ENCODE measurements at places on chromosomes 3 and 15. TPM values are rescaled to one million over a fixed set of nuclear protein-coding genes. Genes with fewer than 3 reads are reported as not detected.

The MUC20 gene
- polyA plus RNA-seq: 23.9 TPM

The MTFMT gene
- polyA plus RNA-seq: 8.2 TPM

The TTC14 gene
- 14.0 TPM for polyA plus RNA-seq

The DUOXA2 gene
- polyA plus RNA-seq: 0.98 TPM

The LACTB gene
- polyA plus RNA-seq: 38.1 TPM

The STARD5 gene
- 5.4 TPM for polyA plus RNA-seq

The CCDC39 gene
- 1.9 TPM for polyA plus RNA-seq

The DPPA2 gene
- polyA plus RNA-seq: not detected

The NBEAL2 gene
- 191 TPM for polyA plus RNA-seq

The KLHL6 gene
- polyA plus RNA-seq: 3.4 TPM

The KLF15 gene
- polyA plus RNA-seq: 18.2 TPM

The SLC22A13 gene
- 0.08 TPM for polyA plus RNA-seq

DNA sequence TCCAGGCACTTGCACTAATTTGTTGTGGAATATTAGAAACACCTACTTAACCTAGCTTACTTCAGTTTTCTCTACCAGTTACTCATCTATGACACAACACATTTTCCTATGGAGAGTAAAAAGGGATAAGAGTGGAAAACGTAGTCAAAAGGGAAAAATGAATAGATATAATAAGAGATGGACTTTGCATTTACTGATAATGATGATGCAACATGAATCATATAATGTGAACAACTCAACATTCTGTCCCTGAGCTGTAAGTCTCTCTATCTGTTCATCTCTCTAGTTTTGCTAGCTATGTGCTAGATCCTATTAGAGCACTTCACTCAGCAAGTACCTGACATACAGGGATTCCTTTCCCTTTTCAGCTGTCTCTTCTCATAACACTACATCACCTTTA, 627.1 kb downstream of the AGBL1 start:
- no peak for DNase-seq

DNA sequence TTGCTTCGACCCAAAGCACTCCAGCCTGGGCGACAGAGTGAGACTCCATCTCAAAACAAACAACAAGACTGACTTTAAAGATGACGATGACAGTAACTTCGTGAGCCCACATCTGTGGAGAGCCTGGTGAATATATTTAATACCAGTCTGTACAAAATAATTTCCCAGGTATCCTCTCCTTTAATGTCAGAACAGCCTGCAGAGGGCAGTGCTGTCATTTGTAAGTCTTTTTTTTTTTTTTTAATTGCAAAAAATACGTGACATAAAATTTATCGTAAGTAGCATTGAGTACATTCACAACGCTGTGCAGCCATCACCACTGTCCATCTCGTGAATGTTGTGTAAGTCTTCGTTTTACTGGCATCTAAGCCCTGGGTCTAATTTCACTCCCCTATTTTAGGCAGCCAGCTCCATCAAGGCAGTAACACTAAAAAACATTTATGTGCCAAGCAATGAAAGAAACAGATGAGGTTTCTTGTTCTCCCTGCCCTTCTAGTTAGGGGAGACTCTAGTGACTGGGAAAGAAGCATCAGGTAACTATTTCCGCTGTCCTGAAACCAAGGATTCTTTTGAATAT, 1.4 kb downstream of the HTD2 start:
- peak; percentile 71 for DNase-seq

DNA sequence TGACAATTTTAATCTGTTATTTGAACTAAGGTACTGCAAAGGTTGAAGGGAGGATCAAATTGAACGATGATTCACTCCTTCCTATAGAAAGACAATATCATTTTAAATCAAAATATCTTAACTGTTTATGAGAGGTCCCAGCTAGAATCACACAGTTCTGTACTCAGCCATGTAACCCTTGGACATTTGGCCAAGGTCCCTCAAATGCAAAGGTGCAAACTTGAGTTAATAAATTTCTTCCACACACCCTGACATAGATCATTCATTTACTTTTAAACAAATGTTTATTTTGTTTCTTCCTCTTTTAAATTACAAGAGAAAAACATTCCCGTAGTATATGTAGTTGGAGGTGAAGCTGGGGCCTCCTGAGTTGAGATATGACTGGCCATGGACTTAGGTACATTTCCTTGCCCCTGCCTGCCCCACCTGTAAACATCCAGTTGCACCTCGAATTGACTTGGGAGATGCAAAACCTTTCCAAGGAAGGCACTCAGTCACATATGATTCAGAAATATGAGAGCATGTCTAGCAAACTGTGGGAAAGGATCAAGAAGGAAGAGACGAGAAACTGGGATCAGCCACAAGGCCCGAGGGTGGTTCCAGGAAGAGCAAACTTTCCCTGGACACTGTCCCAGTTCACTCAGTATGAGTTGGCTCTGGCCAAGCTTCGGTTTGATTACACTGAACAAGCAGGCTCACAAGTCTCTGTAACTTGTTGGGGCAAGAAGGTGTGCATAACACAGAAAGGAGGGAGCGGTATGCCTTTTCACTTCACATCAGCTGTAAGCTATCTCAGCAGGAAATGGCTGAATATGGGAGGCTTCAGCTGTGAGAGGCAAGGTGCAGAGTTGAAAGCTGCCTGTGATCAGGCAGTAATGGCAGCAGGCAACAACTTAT, 6.7 kb downstream of the TNFSF10 start:
- peak; percentile 43 for DNase-seq

DNA sequence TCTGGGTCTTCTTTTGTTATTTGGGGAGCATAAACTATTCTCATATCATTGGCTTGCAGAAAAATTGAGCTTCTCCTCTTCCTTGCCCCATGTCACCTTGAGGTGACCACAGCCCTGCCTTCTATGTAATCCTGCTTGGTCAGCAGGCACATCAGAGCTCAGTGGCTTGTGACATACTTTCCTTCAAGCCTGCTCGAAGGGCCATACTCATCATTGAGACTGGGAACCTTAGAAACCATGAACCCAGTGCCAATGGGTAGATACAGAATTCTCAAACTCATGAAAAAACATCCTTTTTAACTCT, 3.7 kb upstream of the CCR2 start:
- no peak for DNase-seq

DNA sequence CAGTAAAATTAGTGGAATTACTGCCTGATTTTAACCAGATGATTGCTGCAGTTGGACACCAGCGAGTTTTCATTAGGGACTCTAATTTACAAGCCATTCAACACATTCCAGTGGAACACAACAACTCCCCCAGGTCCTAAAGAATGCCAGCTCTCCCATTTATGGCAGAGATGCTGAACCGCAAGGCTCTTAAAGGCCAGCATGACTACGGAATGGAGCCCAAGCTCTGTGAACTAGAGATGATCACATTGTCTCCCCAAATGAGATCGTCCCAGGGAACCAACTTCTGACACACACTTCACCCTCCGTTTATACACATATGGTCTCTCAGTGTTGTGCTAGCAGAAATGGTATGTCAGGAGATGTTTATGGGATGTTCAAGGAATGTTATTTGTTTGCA, 446.2 kb upstream of the NR2F2 start:
- no peak for DNase-seq

DNA sequence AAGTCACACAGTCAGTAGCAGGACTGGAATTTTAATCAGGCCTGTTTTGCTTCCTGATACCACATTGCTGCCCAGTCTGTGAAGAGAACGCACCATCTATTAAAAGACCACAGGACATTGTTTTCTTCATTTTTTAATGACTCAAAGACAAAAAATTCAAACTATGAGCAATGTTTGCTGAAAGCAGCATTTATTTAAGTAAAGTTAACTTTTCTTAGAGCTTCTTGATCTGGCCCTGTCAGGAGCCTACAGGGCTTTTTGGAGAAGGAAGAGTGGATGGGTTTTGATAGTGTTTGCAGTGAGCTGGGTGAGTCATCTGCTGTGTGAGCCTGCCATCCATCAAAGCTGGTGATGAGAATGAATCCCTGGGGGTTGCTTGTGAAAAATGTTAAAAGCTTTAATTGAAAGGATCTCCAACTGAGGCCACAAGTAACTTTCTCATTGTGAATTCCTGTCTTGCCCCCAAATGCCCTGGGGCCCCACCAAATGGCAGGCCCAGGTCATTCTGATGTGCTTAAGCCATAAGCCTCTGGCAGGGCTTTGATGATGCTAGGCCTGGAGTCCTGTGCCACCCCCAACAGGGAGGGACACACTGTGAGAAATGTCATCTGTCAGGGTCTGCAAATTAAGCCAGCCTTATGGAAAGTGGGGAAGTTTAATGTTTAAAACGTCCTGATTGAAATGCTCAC, 136.2 kb upstream of the PFN2 start:
- DNase-seq: no peak

- no peak for DNase-seq
Measured at GRCh38 chr3:175199961-175200360, 340.8 kb downstream of the NAALADL2 start.

DNA sequence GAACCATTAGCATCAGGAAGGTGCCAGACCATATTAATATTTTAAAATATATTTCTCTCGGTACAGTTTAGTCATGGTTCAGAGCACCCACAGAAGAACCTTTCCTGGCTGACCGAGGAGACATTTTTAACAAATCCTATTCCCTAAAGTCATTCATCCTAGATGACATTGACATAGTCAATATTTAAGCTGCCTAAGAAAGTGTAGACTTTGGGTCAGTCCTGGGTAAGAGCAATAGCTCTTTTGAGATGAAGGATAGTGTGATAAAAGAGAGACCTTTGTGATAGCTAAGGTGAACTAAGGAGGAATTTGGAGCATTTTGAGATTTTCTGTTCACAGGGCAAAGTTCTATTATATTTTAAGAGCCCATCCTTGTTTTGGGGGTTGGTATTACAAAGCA, 47.5 kb downstream of the ZNF609 start:
- DNase-seq: no peak

DNA sequence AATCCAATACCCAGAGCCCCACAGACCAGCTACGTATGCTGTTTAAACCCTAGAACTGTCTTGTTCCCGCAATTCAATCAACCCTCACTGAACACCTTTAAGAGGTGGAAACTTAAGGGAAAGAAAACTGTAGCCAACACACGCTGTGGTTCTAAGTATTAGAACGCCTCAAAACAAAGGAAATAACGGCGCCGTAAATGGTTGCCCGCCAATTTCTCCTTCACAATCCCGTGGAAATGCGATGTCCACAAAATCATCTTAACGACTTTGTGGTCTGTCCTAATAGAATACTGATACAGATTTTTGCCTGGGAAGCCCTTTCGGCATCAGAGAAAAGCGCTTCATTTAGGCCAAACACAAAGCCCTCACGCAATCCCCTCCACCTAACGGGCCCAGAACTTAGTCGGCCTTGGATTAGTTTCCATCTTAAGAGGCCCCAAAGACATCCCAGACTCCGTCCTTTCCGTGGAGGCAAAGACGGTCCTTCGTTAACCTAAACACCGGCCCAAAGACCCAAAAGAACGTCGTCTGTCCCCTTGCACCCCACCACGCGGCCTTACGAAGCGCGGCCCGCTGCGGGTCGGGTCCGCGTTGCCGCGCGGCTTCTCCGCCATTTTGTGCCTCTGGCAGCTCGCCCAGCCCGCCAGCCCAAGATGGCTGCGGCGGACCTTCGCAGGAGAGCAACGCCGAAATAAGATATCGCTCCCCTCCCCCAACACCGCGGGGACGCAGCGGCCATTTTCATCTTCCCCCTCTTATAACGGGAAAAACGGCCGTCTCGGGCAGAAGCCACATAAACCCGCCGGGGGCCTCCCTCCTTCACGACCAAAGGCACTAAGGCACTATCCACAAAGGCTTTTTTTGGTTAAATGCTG, 763 bp downstream of the TRA2B start:
- peak; percentile 93 for DNase-seq

- no peak for DNase-seq
Measured at GRCh38 chr15:90478846-90479481, 50.8 kb upstream of the CRTC3 start.

GRCh38 chr3:156492801-156493261, 62.1 kb downstream of the SSR3 start:
- DNase-seq: no peak

DNA sequence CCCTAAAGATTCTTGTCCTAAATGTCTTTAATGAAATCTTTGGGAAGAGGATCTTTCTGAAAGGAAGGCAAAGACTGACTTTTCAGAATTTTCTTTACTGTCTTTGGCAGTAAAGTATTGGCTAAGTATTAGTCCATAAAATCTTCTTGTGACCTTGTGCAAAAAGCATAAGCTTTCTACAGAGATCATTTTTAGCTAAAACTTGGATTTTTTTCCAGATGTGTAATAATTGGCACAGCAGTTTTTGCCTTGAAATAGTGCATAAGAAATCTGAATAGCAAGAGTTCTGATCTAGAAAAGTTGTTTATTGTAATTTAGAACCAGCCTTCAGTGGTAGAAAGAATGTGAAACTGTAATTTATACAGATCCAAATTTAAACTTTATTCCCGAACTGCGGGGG, 122.8 kb upstream of the CGNL1 start:
- no peak for DNase-seq

DNA sequence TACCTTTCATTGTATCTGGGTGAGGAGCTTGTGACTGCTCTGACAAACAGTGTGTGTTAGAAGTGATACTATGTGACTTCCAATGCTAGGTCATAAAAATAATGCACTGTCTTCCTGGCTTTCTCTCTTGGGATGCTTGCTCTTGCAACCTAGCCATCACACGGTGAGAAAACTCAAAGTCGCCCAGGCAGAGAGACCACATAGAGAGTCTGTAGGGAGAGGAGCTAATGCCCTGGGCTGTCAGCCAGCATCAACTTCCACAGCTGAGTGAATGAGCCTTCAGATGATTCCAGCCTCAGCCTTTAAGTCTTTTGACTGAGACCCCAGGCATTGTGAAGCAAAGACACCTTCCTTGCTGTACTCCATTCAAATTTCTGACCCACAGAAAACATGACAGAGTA, 220.6 kb upstream of the SGO1 start:
- peak; percentile 59 for DNase-seq

- no peak for DNase-seq
Measured at GRCh38 chr3:385151-385550, 188.6 kb downstream of the CHL1 start.

DNA sequence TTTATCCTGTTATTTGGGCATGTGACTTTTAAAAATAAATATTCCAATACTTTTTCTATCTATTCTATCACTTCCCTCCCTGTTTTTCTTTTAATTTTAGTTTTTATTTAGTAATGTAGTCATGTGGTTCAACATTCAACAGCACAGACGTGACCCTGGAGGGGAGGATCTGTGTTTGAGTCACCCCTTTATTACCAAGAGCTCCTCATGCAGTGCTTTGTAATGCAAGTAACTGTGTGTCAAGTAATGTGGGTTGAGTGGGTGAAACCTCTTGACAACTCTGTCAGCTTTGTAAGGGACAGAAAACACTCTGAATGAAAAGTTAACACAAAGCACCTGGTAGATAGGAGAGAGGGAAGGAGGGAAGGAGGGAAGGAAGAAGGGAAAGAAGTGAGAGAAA, 89.7 kb upstream of the FGF12 start:
- no peak for DNase-seq

- no peak for DNase-seq
Measured at GRCh38 chr3:111762537-111762936, 96.5 kb upstream of the PHLDB2 start.

- no peak for DNase-seq
Measured at GRCh38 chr3:49717959-49718857, 1.3 kb downstream of the AMIGO3 start.

DNA sequence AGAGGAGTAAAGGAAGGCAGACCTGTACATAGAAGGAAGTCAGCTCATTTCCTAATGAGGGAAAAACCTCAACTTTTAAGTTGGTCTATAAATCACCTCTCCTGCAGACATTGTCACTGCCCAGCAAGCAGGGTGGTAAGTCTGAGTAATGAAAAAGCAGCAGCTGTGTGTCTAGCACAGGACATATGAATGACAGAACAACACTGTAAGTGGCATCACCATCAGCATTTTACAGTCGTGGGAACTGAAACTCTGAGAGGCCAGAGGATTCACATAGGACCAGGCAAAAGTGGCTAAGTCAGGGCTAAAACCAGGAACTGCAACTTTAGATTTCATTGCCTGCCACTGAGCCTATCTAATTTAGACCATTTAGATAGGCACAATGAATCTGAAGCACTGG, 235.6 kb downstream of the CLSTN2 start:
- DNase-seq: no peak

Measured in lung (tissue), 17 donors.